ENCODE measurements at places on chromosomes 3 and 15. TPM values are rescaled to one million over a fixed set of nuclear protein-coding genes. Genes with fewer than 3 reads are reported as not detected.

RASGRF1 gene
- 8.5 TPM for total RNA-seq

NUSAP1 gene
- 34.4 TPM for total RNA-seq

MUC13 gene
- not detected for total RNA-seq

SHC4 gene
- total RNA-seq = 7.2 TPM

HRG gene
- total RNA-seq = not detected

CHRD gene
- total RNA-seq = 12.5 TPM

C2CD4A gene
- total RNA-seq = not detected

PROK2 gene
- total RNA-seq = 1.9 TPM

PLAAT1 gene
- 7.8 TPM for total RNA-seq

C3orf85 gene
- not detected for total RNA-seq

LRRC2 gene
- 5.9 TPM for total RNA-seq

COLQ gene
- total RNA-seq = 14.4 TPM

AMIGO3 gene
- total RNA-seq = 1.3 TPM

ZNF860 gene
- 5.3 TPM for total RNA-seq

TRPM1 gene
- not detected for total RNA-seq

DHX30 gene
- 98.9 TPM for total RNA-seq

CHRFAM7A gene
- total RNA-seq = 7.8 TPM

PLSCR2 gene
- total RNA-seq = not detected

RETNLB gene
- total RNA-seq = not detected

GHSR gene
- total RNA-seq = not detected

CAMK2N2 gene
- total RNA-seq = 3.4 TPM

CD86 gene
- total RNA-seq = 0.94 TPM

CDCP1 gene
- total RNA-seq = 1.6 TPM

PLA2G4F gene
- total RNA-seq = not detected

CRYBG3 gene
- total RNA-seq = 7.2 TPM

GOLGA6L4 gene
- 9.4 TPM for total RNA-seq

GABRB3 gene
- 135 TPM for total RNA-seq

DOCK3 gene
- total RNA-seq = 60.7 TPM

ZNF662 gene
- 35.7 TPM for total RNA-seq

EPB42 gene
- total RNA-seq = 0.31 TPM

MME gene
- 5.9 TPM for total RNA-seq

TNIK gene
- total RNA-seq = 118 TPM

ADGRG7 gene
- total RNA-seq = not detected

NOX5 gene
- 0.63 TPM for total RNA-seq

DLL4 gene
- 6.3 TPM for total RNA-seq

RARB gene
- total RNA-seq = 7.8 TPM

ATOSA gene
- 100 TPM for total RNA-seq

LRRIQ4 gene
- 0.63 TPM for total RNA-seq

MYRIP gene
- 10.0 TPM for total RNA-seq

PAQR9 gene
- 1.6 TPM for total RNA-seq

FGF12 gene
- 180 TPM for total RNA-seq

GPR62 gene
- total RNA-seq = 0.31 TPM

GRK7 gene
- total RNA-seq = 0.31 TPM

CTXN2 gene
- total RNA-seq = 0.63 TPM

GPR171 gene
- not detected for total RNA-seq

ELL3 gene
- total RNA-seq = 5.0 TPM

RARRES1 gene
- 2.5 TPM for total RNA-seq

TICRR gene
- 6.6 TPM for total RNA-seq

APOD gene
- 3.8 TPM for total RNA-seq

RBMS3 gene
- total RNA-seq = 11.6 TPM

TPRG1 gene
- 2.5 TPM for total RNA-seq

TNFSF10 gene
- total RNA-seq = 2.2 TPM

GOLGA6B gene
- total RNA-seq = not detected

AADACL2 gene
- not detected for total RNA-seq

RASL12 gene
- total RNA-seq = 2.8 TPM

KIF15 gene
- total RNA-seq = 11.0 TPM

PLSCR5 gene
- not detected for total RNA-seq

CYP1A1 gene
- total RNA-seq = 0.31 TPM

UQCC5 gene
- 5.0 TPM for total RNA-seq

Data from parietal lobe (tissue), 2 donors.